ENCODE measurements at places on chromosomes 7 and 10.

DNA sequence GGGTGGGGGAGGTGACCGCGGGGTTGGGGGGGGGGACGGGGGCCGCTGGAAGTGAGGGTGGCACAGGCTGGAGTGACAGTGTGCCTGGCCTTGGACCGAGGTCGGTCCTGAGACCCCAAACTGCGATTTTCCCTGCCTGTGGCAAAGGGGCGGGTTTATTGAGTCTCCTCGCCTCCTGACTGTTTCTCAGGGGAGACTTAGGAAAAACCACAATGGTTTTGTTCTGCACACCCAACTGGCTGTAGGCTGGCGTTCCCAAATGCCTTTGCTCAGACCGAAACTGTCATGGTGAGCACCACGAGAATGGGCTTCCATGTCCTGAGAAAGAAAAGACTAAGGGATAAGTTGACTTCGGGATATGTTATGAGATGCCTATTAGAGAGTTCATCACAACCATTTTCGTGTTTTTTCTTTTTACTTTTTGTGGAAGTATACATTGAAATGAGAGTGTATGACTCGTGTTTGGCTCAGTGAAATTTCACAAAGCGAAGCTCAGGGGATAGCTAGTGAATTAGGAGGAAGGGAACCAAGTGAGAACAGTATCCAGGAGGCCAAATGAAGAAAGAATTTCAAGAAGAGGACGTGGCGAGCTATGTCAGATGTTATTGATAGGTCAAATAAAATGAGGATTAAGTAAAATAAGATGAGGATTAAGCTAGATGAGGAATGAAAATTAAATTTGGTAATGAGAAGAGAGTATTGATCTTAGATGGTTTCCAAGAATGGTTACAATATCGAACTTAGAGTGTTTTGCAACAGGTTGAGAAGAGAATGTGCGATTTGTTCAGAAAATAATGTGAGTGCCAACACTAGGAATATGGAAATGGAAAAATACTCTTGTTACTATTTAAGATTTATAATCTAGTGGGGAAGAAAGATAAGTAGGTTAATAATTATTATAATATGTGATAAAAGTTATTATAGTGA lies 918 bp downstream of the NET1 start:
- peak; percentile 24 for DNase-seq

GRCh38 chr10:86613905-86614304 lies 40.4 kb upstream of the OPN4 start:
- no peak for DNase-seq

DNA sequence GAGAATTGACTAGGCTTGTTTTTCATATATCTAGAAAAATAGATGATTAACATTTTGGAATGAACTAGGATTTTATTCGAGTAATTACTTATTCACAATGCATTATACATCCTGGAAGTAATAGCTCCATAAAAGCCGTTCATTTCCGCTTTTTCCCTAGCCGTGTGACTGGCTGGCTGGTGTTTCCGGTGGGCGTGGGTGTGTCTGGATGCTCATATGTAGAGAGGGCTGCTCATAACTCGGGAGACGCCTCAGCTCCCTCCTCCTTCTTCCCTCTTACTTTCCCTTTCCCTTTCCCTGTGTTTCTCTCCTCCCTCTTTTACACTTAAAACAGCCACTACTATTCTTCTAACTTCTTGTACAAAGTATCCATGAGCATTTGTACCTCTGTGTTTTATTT lies 187.7 kb upstream of the VSTM2A start:
- DNase-seq: no peak

GRCh38 chr7:123998921-123999320 lies 33.9 kb downstream of the TMEM229A start:
- no peak for DNase-seq

- no peak for DNase-seq
These were observed 61.9 kb upstream of the SAMD8 start for GRCh38 chr10:75049316-75050148.

DNA sequence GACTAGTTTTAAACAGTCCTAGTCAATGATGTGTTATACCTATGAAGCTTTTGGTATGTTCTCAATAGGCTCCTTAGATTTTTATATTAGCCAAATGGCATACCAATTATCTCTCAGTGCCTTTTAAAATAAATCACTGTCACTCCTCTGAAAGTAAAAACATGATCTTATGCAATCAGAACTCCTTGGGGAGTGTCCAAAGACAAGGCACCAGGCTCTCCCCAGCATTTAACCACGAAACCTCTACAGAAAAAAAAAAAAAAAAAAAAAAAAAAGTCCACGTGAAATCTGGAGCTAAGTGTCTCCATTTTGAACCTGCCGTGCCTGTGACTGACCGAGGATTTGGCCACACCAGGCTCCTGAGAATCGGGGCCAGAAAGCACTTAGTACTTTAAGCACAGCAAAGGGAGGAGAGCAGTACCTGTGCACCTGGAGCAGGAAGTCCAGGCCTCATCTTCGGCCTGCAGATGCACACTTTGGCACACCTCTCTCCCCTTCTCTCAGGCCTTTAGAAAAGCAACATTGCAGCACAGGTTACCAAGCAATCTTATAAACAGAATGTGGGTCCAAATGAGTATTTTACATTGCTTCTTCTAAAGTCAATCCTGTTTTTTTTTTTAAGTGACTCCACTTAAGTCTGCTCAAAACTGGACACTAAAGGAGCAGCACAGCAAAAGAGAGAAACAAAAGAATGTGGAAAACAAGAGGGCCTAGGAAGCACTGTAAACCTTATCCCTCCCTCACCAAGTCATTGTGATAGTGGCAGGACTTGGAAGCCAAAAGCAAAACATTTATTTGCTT lies 1.5 kb downstream of the FAM13C start:
- no peak for DNase-seq
